ENCODE measurements at places on chromosomes 11 and 22. TPM values are rescaled to one million over a fixed set of nuclear protein-coding genes. Genes with fewer than 3 reads are reported as not detected.

DNA sequence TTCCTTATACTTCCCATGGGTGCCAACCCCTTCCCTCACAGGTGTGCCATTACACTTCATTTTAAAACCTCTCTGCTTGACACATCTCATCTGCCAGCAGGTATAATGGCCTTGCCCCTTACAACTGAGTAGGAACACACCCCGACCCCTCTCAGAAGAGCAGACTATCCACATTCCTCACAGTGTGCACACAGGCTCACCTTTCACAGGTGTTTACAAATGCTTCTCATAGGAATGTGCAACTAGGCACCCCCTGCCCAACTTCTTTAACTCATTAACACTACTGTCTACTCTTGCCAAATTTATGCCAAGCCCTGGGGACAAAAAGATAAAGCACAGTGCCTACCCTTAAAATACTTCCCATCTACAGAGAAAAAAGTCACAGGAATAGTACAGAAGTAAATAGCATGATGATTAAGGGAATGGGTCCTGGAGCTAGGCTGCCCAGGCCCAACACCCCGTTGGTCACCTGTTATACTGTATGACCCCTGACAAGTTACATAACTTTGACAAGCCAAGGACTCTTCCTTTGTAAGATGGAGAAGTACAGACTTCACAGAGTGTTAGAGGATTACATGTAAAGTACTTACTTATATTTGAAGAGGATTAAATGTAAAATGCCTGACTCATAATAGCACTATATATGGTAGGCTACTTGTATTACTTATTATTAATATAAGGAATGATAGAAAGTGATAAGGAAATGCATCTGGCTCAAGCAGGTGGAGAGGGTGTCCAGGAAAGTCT lies 15.2 kb downstream of the TRIM3 start:
- DNase-seq: no peak

DNA sequence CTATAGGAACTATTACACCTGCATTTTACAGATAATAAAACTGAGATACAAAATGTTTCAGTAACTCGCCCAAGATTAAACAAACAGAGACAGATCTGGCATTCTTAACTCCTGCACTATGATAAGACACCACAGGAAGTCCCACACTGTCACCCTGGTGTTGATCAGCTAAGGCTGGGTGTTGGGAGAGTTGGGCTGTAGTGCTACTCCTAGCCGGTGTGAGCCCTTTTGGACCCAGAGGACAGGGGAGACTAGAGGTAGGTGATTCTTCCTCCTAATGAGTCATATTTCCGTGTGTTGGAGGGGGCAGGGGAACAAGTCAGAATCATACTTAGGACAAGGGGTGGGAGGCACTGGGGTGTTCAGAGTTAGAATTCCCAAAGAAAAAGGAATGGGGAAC lies 353.2 kb upstream of the TENM4 start:
- DNase-seq: no peak

Gene F2
- total RNA-seq: not detected

Gene PARVG
- 6.3 TPM for total RNA-seq

- no peak for DNase-seq
Measured at GRCh38 chr22:32075997-32076760, 33.1 kb downstream of the SLC5A1 start.

Data from Karpas-422 (cell line).